Activated effector memory CD4-positive, alpha-beta T cell treated with anti-CD3 and anti-CD28 coated beads, Interleukin-2, amount 50 U/mL, for 16 hours (primary cell): ENCODE measurements at places on chromosomes 4 and X.

- peak; percentile 68 for DNase-seq
Observed at GRCh38 chr4:55635741-55636655, at the start of gene NMU. NMU (minus strand) TSS chr4:55636298; CDS start chr4:55636192, 106 bp downstream.

- no peak for DNase-seq
Observed at GRCh38 chr4:28772066-28772465, 1911.4 kb downstream of the STIM2 start.

GRCh38 chrX:154734061-154734781 is 16.7 kb downstream of the GAB3 start:
- peak; percentile 70 for DNase-seq

DNA sequence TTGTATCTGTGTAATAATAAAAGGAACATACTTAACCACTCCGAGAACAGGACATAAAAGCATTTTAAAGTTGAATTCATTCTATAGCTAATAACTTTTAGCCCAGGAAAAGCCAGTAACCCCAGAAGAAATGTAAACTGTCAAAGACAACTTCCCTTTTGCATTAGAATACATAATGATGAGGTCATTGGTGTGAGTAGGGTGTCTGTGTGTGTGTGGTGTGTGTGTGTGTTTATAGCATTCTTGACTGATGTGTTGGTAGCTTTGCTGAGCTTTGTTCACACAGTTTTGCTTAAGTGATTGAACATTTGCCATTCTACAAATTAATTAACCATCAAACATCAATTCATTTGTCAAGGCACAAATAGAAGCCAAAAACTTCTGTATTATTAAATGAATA is 559.6 kb downstream of the ARAP2 start:
- no peak for DNase-seq

- no peak for DNase-seq
Observed at GRCh38 chr4:92606227-92606626, 302.5 kb downstream of the GRID2 start.

GRCh38 chrX:81280148-81280547 is 78.2 kb downstream of the SH3BGRL start:
- no peak for DNase-seq

GRCh38 chrX:29640106-29640505 is 575.3 kb upstream of the MAGEB2 start:
- DNase-seq: no peak

GRCh38 chr4:85543832-85544231 is 68.9 kb downstream of the ARHGAP24 start:
- no peak for DNase-seq

DNA sequence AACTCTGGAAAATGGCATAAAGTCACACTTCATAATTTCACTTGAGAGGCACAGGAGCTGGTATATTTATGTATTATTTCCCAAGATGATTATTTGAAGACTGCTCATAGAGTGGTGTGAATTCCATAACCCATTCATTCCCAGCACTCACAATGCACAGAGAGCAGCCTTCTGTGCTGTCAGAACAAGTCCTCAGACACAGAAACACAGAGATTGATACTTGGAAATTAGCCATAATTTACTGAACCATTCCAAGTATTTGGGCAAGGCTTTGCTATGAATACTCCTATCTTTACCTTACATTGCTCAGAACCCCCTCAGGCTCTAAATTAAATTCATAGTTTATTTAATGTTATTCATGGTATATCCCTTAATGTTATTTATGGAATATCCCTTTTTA is 53.6 kb downstream of the PABPC4L start:
- DNase-seq: no peak

- DNase-seq: no peak
Observed at GRCh38 chr4:114027596-114027995, 48.1 kb upstream of the ARSJ start.

DNA sequence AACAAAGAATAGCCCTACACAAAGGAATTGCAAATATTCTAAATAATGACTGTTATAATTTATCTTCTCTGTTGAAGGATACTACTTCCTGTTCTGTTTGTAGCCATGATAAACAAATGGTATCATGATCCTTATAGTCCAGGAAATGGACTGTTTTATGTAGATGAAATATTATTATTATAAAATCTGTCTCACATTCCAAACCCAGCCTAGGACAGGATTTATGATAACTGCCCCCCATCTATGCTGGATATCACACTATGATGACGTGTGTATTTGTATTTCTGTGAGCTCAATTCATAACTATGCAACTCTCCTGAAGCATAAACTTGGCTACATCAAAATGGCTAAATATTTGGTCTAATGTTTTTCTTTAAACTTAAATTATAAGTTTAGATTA is 21.3 kb downstream of the DMD start:
- DNase-seq: no peak

DNA sequence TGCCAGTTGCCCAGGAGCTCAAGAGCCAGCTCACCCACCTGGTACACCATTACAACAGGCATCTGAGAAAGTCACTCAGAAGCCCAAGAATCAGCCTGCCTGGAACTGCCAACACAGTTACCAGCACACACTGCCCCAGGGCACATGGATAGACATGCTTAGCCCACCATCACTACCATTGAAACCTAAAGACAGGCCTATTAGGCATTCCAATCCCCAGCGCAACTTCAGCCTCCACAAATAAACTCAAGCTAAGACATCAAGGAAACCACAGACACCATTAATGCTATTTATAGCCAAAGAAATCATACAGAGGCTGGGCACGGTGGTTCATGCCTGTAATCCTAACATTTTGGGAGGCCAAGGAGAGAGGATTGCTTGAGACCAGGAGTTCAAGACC is 42.3 kb downstream of the ATRX start:
- no peak for DNase-seq

DNA sequence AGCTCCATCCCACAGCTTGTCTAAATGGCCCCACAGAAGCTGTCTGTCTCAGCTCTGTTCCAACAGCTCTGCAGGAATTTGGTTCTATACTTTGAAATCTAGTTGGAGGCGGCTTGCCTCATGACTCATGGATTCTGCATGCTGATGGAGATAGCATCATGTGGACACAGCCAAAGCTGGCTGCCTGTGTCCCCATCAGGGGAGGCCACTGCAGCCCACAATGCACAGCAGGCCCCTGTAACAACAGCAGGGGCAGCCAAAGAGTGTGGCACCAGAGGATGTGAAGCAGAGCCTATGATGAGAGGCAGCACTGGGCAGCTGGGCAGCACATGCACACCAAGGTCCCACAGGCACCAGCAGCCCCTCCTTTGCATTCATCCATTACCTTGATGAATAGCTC is 67.2 kb downstream of the DCAF12L1 start:
- DNase-seq: no peak

GRCh38 chrX:63350465-63350877 is 661 bp downstream of the SPIN4 start:
- peak; percentile 63 for DNase-seq

DNA sequence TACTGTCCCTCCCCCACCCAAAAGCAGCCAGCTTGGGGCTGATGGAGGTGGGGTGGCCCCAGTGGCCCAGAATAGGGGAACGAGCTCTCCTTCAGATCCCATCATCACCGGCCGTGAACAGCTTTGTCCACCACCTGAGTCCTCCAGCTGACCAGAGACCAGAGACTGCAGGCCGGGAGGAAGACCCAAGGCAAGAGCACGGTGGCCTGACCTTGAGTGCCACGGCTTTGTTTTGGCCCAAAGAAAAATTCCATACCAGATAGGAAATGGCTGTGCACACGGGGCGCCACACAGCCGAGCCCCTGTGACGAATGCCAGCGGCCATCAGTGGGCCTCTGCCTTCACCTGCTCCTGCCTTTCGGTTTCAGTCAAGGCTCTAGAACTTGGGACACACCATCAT is 5.2 kb downstream of the HMX1 start:
- DNase-seq: no peak

- no peak for DNase-seq
Observed at GRCh38 chr4:105495667-105496066, 21.8 kb upstream of the PPA2 start.

- no peak for DNase-seq
Observed at GRCh38 chrX:28901637-28902036, 314.4 kb downstream of the IL1RAPL1 start.

GRCh38 chr4:91525621-91526020 is 778.1 kb upstream of the GRID2 start:
- DNase-seq: no peak

DNA sequence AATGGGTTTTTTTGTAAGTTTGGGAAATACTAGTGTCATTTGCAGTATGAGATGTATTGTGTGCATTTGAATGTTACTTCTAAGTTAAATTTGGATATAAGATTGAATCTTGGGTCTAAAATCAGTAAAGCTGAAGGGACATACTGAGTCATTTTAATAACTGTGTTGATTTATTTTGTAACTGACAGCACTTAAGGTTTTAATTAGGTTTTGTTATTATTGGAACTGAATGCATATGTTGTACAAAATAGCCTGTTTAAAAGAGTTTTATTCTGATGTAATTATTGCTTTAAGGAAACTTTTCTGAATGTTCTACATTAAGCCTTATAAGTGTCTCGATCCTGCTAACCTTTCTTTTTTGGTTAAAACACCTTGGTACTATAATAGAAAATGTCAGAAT is 396.6 kb downstream of the MAPK10 start:
- DNase-seq: no peak

DNA sequence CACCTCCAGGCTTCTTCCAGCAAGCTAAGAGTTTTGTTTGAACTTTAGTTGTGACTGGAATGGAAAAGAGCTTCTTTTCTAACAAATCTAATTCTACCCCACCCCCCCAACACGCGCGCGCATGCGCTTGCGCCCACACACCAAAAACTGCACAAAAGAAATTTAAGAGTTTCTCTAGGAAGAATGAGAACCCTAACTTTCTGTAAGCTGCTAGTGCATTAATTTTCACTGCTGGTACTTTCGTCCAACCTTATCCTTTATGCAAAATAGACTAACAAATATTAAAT is 9.0 kb upstream of the INTU start:
- no peak for DNase-seq

DNA sequence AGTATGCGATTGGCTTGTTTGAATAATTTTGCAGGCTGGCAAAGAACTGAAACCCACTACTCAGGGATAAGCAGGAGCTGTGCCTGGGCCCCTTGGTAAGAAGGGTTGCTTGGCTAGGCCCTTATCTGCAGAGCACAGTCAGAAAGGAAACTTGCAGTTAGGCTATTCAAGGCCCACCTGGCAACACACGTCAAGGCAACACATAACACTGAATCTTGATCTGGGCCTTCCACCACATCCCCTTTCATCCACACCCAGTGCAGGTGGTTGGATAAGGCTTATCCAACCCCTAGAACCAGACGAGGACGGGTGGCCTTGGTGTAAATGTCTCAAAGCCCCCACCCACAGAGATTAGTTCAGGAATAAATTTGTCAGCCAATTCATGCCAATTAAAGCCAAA is 72.8 kb upstream of the NEIL3 start:
- DNase-seq: no peak

- no peak for DNase-seq
Observed at GRCh38 chr4:25330335-25330734, 17.8 kb downstream of the ZCCHC4 start.

GRCh38 chr4:153140294-153140693 is 63.9 kb upstream of the TRIM2 start:
- no peak for DNase-seq

DNA sequence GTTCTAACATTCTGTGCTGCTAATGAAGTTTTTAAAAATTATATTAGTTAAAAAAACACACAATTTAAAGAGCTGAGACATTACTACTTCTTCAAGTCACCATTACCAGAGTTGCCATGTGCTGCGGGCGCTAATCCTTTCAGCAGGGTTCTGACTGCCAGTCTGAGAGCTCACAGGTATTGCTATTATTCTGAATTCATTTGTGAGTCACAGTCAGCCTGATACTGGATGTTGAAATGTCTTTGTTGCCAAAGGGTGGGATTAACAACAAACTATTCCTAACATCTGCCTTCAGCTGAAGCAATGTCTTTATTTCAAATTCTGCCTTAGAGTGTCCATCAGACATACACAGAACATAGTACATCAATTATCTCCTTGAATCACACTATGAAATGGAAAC is 197.1 kb upstream of the FGF13 start:
- DNase-seq: no peak

DNA sequence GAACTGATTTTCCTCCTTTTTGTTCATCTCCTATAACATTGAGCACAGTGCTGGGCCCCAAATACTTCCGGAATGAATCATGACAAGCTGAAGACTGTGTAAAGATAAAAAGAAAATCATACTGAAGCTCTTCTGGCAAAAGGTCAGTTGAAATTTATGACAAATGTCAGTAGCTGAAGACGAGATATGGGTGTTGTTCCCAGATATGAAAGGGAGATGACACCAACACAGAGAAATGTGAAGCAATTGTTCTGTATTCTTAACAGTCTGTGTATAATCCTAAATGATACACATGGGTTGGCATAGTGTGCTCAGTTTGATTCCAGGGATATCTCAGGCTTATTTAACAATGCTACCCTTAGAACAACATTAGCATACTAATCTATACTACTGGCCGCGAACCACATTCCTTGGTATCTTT is 170.5 kb upstream of the PITX2 start:
- no peak for DNase-seq

DNA sequence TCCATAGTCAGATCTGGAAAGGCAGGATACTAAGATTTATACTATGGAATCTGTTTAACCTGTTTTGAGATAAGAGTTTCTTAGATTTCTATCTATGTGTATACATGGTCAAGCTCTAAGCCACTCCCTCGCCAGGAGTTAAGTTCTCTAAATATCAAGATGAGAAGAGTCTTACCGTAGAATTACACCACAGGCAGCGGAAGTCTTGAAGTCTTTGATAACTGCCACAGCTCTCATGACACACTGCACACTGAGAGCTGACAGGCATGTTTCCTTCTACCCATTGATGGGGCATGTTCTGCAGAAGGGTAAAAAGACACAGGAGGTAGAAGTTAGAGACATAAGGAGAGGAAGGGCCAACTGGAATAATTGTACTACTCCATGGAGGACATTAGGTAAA is 67.7 kb downstream of the DGKK start:
- no peak for DNase-seq

GRCh38 chr4:183757060-183757459 is 98.0 kb downstream of the TRAPPC11 start:
- DNase-seq: no peak

DNA sequence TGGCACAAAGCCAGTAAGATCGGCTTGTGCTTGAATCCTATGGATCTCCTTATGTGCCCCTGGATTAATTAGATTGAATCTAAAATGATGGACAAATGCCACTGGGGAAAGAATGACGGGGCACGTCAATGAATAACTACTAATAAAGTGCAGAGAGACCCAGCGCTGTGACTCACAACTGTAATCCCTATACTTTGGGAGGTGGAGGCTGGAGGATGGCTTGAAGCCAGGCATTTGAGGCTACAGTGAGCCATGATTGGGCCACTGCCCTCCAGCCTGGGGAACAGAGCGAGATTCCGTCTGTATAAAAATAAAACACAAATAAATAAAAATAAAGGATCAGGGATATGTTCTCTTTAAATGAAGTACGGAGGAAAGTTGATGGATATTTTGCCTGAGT is 179.4 kb downstream of the DCHS2 start:
- no peak for DNase-seq
